ENCODE measurements at places on chromosomes 12 and 14.

GRCh38 chr12:104462931-104463339 lies 6.2 kb downstream of the CHST11 start:
- no peak for DNase-seq

DNA sequence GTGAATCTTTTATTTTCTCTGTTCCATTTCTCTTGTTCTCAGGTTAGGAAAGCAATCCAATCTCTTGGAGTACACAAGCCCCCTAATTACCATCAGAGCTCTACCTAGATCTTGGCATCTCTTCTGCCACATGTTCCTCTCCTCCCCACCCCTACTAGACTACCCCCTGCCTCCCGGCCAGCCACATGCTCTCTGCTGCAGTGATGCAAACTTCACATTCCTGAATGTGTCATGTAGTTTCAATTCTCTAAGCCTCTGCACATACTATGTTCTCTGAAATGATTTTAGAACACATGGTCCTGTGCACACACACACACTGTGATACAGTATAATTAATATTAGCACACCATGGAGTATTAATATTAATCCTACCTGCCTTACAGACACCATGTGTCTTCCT lies 104.6 kb downstream of the EFCAB11 start:
- DNase-seq: no peak

- DNase-seq: no peak
Observed at GRCh38 chr14:52269982-52270381, 2.5 kb downstream of the PTGDR start.

DNA sequence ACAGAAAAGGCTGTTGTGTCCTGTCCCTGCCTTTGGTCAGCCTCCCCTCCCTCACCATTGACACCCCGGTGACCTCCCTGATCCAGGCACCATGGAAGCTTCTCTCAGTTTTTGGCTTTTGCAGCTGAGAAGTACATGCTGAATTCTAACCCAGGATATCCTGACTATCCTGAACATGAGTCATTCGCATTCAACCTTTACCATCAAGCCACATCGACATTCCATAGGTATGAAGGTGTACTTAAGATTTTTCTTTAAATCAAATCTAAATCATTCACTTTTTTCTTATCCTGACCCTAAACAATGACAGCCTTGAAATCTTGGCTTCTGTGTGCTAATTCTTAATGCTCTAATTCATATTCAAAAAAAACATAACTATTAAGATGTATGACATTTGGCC lies 8.7 kb upstream of the KRT78 start:
- no peak for DNase-seq

GRCh38 chr14:32087907-32088306 lies 10.8 kb downstream of the ARHGAP5 start:
- no peak for DNase-seq

- DNase-seq: no peak
Observed at GRCh38 chr12:115918763-115919162, 358.7 kb downstream of the MED13L start.

- DNase-seq: no peak
Observed at GRCh38 chr12:27217590-27217989, 26.5 kb upstream of the STK38L start.
